ENCODE measurements at places on chromosomes 3 and 15. TPM values are rescaled to one million over a fixed set of nuclear protein-coding genes. Genes with fewer than 3 reads are reported as not detected.

DNA sequence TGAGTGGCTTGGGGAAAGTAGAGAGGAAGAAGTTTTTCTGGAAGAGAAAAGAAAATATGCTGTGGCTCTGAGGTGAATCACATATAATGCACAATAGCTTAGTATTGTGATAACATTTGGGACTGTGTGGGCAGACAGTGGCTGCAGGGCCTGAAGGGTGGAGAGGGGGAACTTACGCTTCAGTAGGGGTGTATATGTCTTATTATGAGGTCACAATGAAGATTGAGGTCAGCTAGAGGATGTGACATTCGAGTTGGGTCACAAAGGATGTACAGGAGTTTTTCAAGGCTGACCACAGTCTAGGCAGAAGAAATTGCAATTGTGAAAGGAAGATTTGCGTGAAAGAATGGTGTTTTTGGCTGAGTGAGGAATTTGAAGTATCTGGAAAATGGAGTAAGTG is 414.8 kb downstream of the LPP start:
- no peaks in the 10 kb centered on the region for H3K27me3 ChIP-seq
- no peak overlapping the region for H3K27ac ChIP-seq
- no peak for DNase-seq
- no peaks in the 10 kb centered on the region for H3K4me1 ChIP-seq
- no peaks in the 10 kb centered on the region for H3K36me3 ChIP-seq
- no peak overlapping the region for H3K4me3 ChIP-seq

The BMF gene
- total RNA-seq, result 33.5 TPM

DNA sequence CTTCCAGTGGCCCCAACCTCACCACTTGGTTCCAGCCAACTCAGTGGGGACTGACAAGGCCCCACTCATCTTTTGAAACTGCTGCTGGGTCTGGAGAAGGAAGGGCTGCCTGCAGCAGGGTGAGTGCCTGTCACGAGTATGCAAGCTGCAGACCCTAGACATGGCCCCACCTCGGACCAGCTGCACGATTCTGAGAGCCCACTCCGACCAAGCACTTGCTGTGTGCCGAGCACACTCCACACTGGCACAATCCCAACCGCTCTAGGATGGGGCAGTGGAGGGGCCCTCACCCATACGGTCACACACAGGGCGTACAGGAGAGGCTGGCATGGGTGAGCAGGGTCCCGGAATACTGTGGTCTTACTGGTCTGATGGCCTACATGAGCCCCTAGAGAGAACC is 8.0 kb upstream of the PLXND1 start:
- no peak overlapping the region for H3K4me3 ChIP-seq
- H3K36me3 ChIP-seq, result no peaks in the 10 kb centered on the region
- H3K27ac ChIP-seq, result no peak overlapping the region

DNA sequence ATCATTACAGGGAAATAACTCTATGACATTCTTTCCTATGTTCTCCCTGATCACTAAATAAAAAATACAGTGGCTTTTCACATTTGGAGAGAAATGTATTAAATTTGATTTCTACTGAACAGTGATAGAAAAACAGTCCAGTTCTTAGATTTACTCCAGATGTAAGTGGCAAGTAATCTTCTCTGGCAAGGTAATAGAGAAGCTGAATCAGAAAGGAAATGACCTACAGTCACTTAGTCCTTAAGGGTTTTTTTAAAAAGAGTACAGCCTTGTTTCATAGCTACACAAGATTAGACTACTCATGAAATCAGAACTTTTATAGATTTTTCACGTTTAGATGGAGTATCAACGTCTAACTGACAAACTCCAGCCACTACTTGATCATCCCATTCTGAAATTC is 236.9 kb downstream of the CADPS start:
- no peak overlapping the region for H3K4me3 ChIP-seq
- DNase-seq, result no peak
- H3K27ac ChIP-seq, result no peak overlapping the region
- H3K27me3 ChIP-seq, result no peaks in the 10 kb centered on the region
- H3K4me1 ChIP-seq, result no peaks in the 10 kb centered on the region
- no peaks in the 10 kb centered on the region for H3K36me3 ChIP-seq

The GOLGA8G gene
- not detected for total RNA-seq

GRCh38 chr3:66038726-66039589 is at the start of gene MAGI1:
TSS of gene MAGI1 (minus strand) at chr3:66038918. CDS start at chr3:66038308, 610 bp downstream.
- H3K27ac ChIP-seq, result peak within 1 kb of the TSS; percentile 91
- peak; percentile 83 for DNase-seq
- no peaks in the 10 kb centered on the region for H3K36me3 ChIP-seq

The ALDH1L1 gene
- total RNA-seq, result 1.3 TPM

DNA sequence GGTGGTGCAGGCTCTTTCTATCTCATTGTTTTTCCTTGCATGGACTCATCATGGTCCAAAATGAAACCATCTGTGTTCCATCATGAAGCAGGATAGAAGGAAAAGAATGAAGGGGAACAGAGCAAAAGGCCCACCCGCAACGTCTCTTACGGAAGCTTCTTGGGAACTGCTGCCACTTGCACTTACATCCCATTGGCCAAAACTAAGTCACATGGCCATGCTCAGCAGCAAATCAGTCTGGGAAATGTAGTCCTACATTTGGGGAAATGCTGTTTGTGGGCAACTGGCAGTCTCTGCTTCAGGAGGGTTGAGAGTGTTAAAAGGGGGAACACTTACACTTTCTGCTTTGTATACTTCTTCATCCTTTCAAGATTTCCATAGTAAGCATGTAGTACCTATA is 191.6 kb downstream of the SV2B start:
- DNase-seq, result no peak
- no peak overlapping the region for H3K27ac ChIP-seq
- no peaks in the 10 kb centered on the region for H3K27me3 ChIP-seq
- no peak overlapping the region for H3K4me3 ChIP-seq
- no peaks in the 10 kb centered on the region for H3K36me3 ChIP-seq

DNA sequence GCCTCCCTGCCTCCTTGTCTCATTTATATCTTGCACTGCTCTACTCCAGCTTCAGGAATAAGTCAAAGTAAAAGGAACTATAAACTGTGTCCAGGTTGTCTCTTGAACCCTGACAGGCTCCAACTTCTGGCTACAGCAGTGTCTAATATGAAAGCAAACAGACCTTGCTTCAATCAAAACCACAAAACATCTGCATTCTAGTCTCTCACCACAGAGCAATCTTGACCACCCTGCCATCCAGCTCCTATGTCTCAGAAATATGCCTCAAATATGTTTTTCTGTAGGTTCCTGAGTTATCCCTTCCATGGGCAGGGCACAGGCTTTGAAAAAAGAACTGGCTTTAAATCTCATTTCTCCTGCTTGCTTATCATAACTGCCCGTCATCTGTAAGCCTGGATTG is 13.0 kb upstream of the RAMAC start:
- no peaks in the 10 kb centered on the region for H3K4me1 ChIP-seq
- no peak overlapping the region for H3K4me3 ChIP-seq
- H3K36me3 ChIP-seq, result no peaks in the 10 kb centered on the region
- no peak overlapping the region for H3K27ac ChIP-seq

The PLA2G4F gene
- total RNA-seq, result not detected

- no peak overlapping the region for H3K4me3 ChIP-seq
- H3K4me1 ChIP-seq, result no peaks in the 10 kb centered on the region
- H3K36me3 ChIP-seq, result no peaks in the 10 kb centered on the region
- H3K27ac ChIP-seq, result no peak overlapping the region
- H3K27me3 ChIP-seq, result no peaks in the 10 kb centered on the region
Measured at GRCh38 chr15:88393719-88394519, 73.3 kb downstream of the MRPL46 start.

The B3GNT5 gene
- 2.2 TPM for total RNA-seq

GRCh38 chr3:30084971-30085403 is 521.4 kb upstream of the TGFBR2 start:
- no peak for DNase-seq
- no peaks in the 10 kb centered on the region for H3K4me1 ChIP-seq
- H3K4me3 ChIP-seq, result no peak overlapping the region

Measured in spleen (tissue), 13 donors.